NCI-H460 (cell line): ENCODE measurements at places on chromosomes 2 and 18. TPM values are rescaled to one million over a fixed set of nuclear protein-coding genes. Genes with fewer than 3 reads are reported as not detected.

The LYPD6B gene
- total RNA-seq: 0.20 and 0.38 TPM in 2 replicates

The TFPI gene
- 209 and 219 TPM in 2 replicates for total RNA-seq

The ACAA2 gene
- 82.3 and 84.5 TPM in 2 replicates for total RNA-seq

The RND3 gene
- 74.9 and 87.3 TPM in 2 replicates for total RNA-seq

The SPDYA gene
- 0.23 and 0.30 TPM in 2 replicates for total RNA-seq

The ATP8B1 gene
- 0.25 and 0.26 TPM in 2 replicates for total RNA-seq

The C2orf80 gene
- total RNA-seq: not detected in 2 replicates

The SERPINB4 gene
- not detected in 2 replicates for total RNA-seq

The HES6 gene
- total RNA-seq: 10.1 and 10.5 TPM in 2 replicates

The TLX2 gene
- total RNA-seq: 0.40 and 0.43 TPM in 2 replicates
